ENCODE measurements at places on chromosomes 5 and 9.

DNA sequence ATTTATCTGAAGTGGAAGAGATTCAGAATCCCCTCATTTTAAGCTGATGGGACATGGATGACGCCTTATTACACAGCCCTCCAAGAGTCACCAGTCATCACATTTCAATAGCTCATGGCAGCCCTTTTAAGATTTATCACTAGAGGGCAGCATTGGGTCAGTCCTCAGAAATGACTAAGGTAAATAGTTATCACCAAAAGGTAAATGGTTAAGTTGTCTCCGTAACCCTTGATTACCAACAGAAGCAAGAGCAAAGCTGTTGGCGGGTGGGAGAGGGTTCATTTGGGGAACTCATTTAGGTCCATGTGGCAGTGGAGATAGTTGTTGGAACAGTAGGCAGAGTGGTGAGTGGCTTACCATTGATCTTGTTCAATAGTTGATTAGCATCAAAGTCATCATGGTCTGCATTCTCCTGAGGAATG is 12.0 kb upstream of the C9 start:
- peak; percentile 51 for DNase-seq

DNA sequence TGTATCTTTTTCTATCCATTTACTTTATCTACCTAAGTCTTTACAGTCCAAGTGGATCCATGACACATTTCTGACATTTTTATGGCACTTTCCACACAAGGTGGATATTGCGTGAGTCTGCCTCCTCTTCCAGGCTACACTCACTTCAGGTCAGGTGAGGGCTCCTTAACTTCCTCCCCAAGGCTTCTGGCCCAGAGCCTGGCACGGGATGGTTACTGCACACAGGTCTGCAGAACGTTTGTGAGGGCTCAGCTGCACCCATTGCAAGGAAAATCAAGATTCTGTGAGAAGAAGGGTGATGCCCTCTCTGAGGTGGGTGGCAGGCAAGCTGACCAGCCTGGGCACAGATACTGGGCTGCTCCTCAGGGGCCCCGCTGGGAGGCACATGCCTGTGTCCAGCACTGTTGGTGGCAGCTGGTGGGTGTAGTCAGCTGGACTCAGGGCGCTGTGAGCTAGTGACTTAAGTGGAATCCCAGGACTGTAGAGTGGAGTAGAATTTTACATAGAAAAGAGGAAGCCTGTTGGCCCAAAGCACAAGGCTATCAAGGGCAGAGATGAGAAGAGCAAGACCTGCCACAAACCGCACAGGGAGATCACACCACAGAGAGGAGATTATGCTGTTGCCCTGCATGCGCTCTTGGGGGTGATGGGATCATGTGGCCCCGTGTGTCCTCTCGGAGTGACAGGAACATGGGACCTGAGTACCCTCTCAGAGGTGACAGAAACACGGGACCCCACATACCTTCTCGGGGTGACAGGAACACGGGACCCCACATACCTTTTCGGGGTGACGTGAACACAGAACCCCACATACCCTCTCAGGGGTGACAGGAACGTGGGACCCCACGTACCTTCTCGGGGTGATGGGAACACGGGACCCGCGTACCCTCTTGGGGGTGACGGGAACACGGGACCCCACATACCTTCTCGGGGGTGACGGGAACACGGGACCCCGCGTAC is 21.3 kb downstream of the AHRR start:
- no peak for DNase-seq

GRCh38 chr5:172085738-172086137 is 79.3 kb upstream of the FBXW11 start:
- DNase-seq, result no peak

DNA sequence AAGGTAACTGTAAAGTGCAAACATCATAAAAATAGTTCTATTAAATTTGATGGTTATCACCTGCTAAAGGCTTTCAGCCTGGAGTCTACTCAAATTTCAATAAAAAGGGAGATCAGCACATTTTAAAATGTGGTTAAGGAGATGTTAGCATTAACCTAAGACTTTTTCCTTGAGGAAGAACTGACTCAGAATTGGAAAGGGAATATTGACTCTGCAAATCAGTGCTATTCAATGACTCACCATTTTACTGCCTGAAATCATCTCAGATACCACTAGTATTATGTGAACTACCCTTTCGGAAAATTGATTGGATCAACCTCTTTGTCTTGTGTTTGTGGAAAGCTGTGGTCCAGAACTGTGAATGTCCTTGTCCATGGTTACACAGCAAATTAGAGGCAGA is 113.3 kb downstream of the ADRB2 start:
- no peak for DNase-seq

GRCh38 chr5:110377361-110377760 is 349.1 kb downstream of the TMEM232 start:
- DNase-seq, result no peak

GRCh38 chr5:148760945-148761638 is 65.3 kb upstream of the ADRB2 start:
- DNase-seq, result no peak

GRCh38 chr9:83622433-83622938 is 457 bp upstream of the IDNK start:
- DNase-seq, result peak; percentile 75

All from Ammon's horn (tissue), 1 donor.